Hematopoietic multipotent progenitor cell (in vitro differentiated cells): ENCODE measurements at places on chromosomes 13 and 19. TPM values are rescaled to one million over a fixed set of nuclear protein-coding genes. Genes with fewer than 3 reads are reported as not detected.

C19orf73 gene
- total RNA-seq, result 7.0 TPM

CDC42EP5 gene
- total RNA-seq, result 0.54 TPM

KLK10 gene
- total RNA-seq, result not detected

RAB3A gene
- 1.9 TPM for total RNA-seq

AMH gene
- 2.2 TPM for total RNA-seq

CAB39L gene
- 1.3 TPM for total RNA-seq

ADGRE2 gene
- total RNA-seq, result 46.0 TPM

FSTL3 gene
- total RNA-seq, result 7.5 TPM

NLRP4 gene
- not detected for total RNA-seq

PTH2 gene
- not detected for total RNA-seq

PRX gene
- 2.2 TPM for total RNA-seq

GRK1 gene
- total RNA-seq, result under 0.01 TPM

PEX11G gene
- total RNA-seq, result 4.8 TPM

CCDC169 gene
- total RNA-seq, result 1.3 TPM

PLA2G4C gene
- 1.9 TPM for total RNA-seq

CABP5 gene
- not detected for total RNA-seq

CYP4F2 gene
- total RNA-seq, result 1.3 TPM

RASGRP4 gene
- total RNA-seq, result 23.4 TPM

CLEC17A gene
- 0.81 TPM for total RNA-seq

S1PR5 gene
- 0.27 TPM for total RNA-seq

VSTM2B gene
- not detected for total RNA-seq

ENOX1 gene
- total RNA-seq, result 0.54 TPM

NAPSA gene
- 0.27 TPM for total RNA-seq

ZNF429 gene
- total RNA-seq, result 26.1 TPM

PRODH2 gene
- not detected for total RNA-seq

RFPL4A gene
- under 0.01 TPM for total RNA-seq

PLVAP gene
- total RNA-seq, result 0.81 TPM

MRPL57 gene
- 29.4 TPM for total RNA-seq

LHFPL6 gene
- total RNA-seq, result 6.2 TPM

DACH1 gene
- 16.4 TPM for total RNA-seq

KCNN4 gene
- total RNA-seq, result 136 TPM

TMIGD2 gene
- 36.1 TPM for total RNA-seq

NRTN gene
- 0.54 TPM for total RNA-seq

SLC17A7 gene
- not detected for total RNA-seq

C19orf33 gene
- 1.9 TPM for total RNA-seq

KLK12 gene
- not detected for total RNA-seq

SMIM7 gene
- total RNA-seq, result 32.9 TPM

DGKH gene
- total RNA-seq, result 0.81 TPM

ITGBL1 gene
- total RNA-seq, result not detected

PIH1D1 gene
- 115 TPM for total RNA-seq

APOE gene
- total RNA-seq, result 6.2 TPM

ETV2 gene
- total RNA-seq, result 1.1 TPM

WDR88 gene
- not detected for total RNA-seq

SCAF1 gene
- 18.6 TPM for total RNA-seq

FCGBP gene
- total RNA-seq, result 0.27 TPM
